ENCODE measurements at places on chromosomes 5 and 9.
A peak's percentile ranks its signal among the peaks of the same experiment; 100 is the strongest.

GRCh38 chr9:1222511-1222910, 172.4 kb downstream of the DMRT2 start:
- DNase-seq: no peak

DNA sequence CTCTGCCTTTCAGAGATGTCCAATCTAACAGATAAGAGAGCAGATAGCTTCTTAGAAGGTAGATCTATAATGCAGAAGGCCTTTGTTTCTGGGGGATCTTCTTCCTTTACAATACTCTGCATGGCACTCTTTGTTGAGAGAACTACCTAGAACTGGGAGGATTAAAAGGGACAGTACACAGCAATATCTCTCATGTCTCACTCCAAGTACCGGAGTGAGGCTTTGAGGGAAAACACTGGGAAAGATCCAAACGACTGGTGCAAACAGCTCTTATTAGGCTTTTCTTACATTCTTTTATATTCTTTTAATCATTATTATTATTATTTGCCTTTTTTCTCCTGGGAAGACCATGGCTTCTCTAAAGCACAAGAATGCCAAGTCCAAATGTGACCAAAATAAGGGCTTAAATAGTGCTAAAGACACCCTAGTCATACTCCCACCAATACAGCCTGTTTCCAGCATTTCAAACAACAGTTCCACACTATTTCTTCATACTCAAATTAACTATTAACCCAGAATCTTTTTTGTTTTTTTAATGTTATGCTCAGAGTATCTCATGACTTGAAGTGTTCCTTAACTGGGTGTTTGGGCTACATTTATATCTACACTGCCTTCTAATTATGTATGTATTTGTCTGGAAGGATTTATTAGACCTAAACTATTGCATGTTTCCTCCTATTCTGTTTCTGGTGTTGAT, 52.7 kb downstream of the ABHD17B start:
- no peak for DNase-seq

DNA sequence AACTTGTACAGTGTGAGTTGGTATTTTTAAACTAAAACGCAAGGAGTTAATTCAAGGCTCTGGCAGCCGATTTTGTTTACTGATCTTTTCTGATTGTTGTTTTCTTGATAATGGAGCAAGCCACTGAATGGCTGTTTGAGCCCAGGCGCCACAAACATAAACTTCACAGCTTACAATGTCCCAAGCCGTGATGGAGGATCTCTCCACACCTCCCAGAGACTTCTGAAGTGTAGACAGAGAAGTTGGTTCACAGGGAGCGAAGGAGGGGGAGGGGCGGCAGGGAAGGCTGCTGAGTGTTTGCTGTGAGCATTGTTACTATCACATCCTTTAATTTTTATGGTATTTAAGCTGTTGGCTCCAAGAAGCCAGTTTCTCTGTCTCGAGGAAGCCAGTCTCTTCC, 14.7 kb downstream of the ISL1 start:
- DNase-seq: no peak

- no peak for DNase-seq
These were observed 168.4 kb downstream of the PBX3 start for GRCh38 chr9:125915606-125916005.

DNA sequence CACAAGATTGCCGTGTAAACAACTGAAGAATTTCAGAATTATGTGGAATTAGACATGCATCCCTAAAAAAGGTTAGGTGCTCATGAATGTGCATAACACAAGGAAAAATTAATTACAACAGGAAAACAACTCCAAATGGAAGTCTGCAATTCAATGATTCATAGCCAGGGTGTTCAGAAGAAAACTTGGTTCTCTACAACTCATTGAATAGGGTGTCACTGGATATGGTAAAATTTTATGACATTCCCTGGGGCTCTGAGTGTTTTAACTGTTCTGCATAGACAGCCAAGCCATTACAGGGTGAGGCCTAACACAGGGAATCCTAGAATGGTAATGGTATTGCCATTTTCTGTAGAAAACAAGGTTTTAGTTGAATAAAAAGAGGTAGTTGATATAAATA, 24.4 kb upstream of the ZSWIM6 start:
- no peak for DNase-seq

- DNase-seq: no peak
These were observed 109.5 kb upstream of the MAN2A1 start for GRCh38 chr5:109580225-109580624.

DNA sequence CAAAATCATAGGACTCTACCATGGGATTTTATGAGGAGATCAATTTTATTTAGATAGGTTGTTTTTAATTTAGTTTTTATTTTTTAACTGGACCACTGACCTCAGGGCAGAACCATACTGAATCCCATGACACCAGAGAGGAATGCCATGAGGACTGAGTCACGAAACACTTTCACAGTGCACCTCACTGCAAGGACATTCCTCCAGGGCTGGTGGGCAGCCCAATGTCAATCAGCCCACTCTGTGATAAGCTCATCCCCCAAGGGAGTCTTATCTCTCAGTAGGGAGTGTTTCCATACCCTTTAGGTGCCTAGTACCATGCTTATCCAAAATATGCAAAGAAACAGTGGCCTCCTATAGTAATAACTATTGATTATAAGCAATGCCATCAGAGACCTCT, 224.5 kb upstream of the CDH6 start:
- no peak for DNase-seq

GRCh38 chr5:173778784-173779304, 109.3 kb upstream of the CPEB4 start:
- DNase-seq: no peak

- DNase-seq: no peak
These were observed 16.1 kb upstream of the DRD1 start for GRCh38 chr5:175460126-175460525.

DNA sequence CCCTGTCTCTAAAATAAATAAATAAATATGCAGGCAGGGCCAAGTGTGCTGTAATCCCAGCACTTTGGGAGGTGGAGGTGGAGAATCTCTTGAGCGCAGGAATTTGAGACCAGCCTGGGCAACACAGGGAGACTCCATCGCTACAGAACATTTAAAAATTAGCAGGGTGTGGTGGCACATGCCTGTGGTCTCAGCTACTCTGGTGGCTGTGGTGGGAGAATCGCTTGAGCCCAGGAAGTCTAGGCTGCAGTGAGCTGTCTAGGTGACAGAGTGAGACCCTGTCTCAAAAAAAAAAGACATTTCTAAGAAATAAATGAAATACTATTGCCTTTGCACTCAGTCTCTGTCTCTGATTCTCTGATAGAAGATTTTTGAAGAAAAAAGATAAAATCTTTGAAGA, 1.2 kb upstream of the PCDHGA10 start:
- no peak for DNase-seq

GRCh38 chr5:168706655-168707069, 127.5 kb upstream of the PANK3 start:
- no peak for DNase-seq

DNA sequence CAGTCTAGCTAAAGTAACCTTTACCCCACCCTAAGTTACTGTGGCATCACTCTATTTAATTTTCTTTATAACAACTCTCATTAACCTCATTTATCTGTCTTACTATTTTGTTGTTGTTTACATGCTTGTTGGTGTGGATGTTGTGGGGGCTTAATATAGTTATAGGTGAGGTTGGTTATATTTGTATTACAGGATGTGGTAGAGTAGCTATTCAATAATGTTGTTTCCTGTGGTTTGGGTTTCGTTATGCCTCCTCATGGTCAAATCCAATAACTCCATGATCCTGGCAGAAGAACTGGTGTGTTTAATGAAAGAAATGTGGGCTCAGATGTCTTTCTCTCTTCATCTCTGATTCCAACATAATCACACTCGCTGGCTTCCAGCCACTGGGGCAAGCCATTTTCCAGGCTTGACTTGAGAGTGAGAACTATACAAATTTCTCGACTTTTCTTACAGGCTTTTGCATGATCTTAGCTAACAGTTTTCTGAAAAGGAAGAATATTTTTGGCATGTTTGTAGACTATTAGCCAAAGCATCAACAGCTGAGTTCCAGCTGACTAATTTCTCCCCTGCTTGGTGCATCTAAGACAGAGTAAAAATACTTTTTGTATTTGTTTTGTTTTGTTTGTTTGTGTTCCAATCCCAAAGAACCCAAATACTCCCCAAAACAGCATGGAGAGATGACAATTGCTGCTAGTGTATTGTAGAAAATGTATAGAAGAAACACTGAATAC, 303.7 kb upstream of the PAPPA start:
- no peak for DNase-seq

GRCh38 chr5:1118231-1118698, 6.4 kb upstream of the SLC12A7 start:
- DNase-seq: no peak

DNA sequence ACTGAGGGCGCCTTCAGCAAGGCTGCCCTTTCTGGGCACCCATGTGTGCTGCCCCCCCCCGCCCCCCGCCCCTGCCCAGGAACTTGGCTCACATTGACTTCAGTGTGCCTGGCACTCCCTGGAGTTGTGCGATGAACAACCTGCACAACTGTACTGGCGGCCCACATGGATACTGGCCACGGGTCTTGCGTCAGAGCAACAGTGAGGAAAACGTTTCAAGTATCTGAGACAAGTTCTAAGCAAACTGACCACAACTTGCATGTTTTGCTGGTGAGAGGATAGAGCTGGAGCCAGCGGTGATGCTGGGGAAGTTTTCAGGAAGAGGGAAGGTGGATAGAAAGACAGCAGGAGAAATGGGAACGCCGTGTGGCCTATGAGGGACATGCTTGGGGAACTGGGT, 45.4 kb downstream of the HABP4 start:
- no peak for DNase-seq

- peak; percentile 96 for DNase-seq
These were observed 51.9 kb downstream of the NIPAL4 start for GRCh38 chr5:157511651-157512644.
